ENCODE measurements at places on chromosomes 6 and 20. TPM values are rescaled to one million over a fixed set of nuclear protein-coding genes. Genes with fewer than 3 reads are reported as not detected.

The EPB41L1 gene
- total RNA-seq = 30.6 TPM

DNA sequence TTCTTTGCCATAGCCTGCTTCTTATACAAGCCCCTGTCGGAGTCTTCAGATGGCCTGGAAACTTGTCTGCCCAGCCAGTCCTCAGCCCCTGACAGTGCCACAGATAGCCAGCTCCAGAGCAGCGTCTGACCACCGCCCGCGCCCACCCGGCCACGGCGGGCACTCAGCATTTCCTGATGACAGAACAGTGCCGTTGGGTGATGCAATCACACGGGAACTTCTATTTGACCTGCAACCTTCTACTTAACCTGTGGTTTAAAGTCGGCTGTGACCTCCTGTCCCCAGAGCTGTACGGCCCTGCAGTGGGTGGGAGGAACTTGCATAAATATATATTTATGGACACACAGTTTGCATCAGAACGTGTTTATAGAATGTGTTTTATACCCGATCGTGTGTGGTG lies 29.5 kb downstream of the SLCO4A1 start:
- H3K27me3 ChIP-seq = peaks cover 2% of the 10 kb centered on the region
- H3K36me3 ChIP-seq = no peaks in the 10 kb centered on the region
- H3K4me3 ChIP-seq = no peak overlapping the region
- H3K27ac ChIP-seq = no peak overlapping the region

DNA sequence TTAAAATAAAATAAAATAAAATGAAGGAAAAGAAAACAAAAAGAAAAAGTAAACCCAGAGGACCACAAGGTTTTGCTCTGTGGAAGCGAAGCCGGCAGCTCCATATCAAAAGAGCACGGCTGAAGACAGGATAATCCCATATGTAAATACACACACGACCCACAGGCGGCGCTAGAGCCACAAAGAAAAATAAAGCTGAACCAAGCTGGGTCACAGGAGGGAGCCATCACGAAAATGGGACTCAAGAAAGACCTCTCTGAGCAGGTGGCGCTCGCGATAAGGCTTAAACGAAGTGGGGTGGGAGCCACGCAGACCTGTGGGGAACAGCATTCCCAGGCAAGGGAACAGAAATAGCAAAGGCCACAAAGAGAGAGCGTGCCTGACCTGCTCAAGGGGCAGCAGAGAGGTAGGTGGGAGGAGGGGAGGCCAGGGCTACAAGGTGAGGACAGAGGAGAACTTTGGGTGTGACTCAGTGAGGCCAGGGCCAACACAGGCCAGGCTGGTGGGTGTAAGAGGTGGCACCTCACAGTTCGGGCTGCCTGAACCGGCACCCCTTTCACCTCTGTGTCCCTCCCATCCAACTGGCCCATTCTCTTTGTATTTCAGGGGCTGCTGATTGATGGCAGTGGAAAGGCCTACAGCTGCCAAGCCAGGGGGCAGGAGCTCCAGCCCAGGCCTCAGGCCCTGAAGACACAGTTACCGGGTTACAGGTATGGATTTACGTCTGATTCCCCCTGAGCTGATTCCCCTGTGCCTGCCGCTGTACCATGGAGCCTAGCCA lies 26.0 kb downstream of the PTGIS start:
- H3K4me1 ChIP-seq = peaks cover 14% of the 10 kb centered on the region
- H3K27me3 ChIP-seq = no peaks in the 10 kb centered on the region
- H3K4me3 ChIP-seq = no peak overlapping the region
- peak; percentile 64 for DNase-seq

- H3K4me1 ChIP-seq = peaks cover 5% of the 10 kb centered on the region
- no peak for DNase-seq
- peak overlapping the region; percentile 62 for H3K27ac ChIP-seq
- peaks cover 4% of the 10 kb centered on the region for H3K36me3 ChIP-seq
Measured at GRCh38 chr6:56076033-56076432, 171.3 kb downstream of the COL21A1 start.

GRCh38 chr6:56746767-56747504 lies 104.2 kb upstream of the DST start:
- no peak overlapping the region for H3K4me3 ChIP-seq
- no peaks in the 10 kb centered on the region for H3K27me3 ChIP-seq
- H3K27ac ChIP-seq = no peak overlapping the region
- H3K36me3 ChIP-seq = no peaks in the 10 kb centered on the region
- DNase-seq = no peak

The CD40 gene
- total RNA-seq = 4.2 TPM

The TMEM74B gene
- total RNA-seq = 3.3 TPM

The MDC1 gene
- 107 TPM for total RNA-seq

DNA sequence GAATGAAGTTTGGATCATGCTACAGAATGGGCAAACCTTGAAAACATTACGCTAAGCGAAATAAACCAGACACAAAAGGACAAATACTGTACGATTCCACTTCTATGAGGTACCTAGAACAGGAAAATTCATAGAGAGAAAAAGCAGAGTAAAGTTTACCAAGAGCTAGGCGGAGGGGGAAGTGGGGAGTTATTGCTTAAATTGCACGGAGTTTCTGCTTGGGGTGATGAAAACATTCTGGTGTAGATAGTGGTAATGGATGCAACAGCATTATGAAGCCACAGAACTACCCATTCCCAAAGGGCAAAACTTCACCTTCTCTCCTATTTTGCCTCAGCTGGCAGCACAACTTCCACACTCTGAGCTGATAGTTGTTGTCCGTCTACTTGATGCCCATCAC lies 6.4 kb upstream of the PDYN start:
- DNase-seq = no peak
- H3K4me3 ChIP-seq = no peak overlapping the region
- H3K4me1 ChIP-seq = no peaks in the 10 kb centered on the region
- H3K27ac ChIP-seq = no peak overlapping the region
- no peaks in the 10 kb centered on the region for H3K36me3 ChIP-seq

DNA sequence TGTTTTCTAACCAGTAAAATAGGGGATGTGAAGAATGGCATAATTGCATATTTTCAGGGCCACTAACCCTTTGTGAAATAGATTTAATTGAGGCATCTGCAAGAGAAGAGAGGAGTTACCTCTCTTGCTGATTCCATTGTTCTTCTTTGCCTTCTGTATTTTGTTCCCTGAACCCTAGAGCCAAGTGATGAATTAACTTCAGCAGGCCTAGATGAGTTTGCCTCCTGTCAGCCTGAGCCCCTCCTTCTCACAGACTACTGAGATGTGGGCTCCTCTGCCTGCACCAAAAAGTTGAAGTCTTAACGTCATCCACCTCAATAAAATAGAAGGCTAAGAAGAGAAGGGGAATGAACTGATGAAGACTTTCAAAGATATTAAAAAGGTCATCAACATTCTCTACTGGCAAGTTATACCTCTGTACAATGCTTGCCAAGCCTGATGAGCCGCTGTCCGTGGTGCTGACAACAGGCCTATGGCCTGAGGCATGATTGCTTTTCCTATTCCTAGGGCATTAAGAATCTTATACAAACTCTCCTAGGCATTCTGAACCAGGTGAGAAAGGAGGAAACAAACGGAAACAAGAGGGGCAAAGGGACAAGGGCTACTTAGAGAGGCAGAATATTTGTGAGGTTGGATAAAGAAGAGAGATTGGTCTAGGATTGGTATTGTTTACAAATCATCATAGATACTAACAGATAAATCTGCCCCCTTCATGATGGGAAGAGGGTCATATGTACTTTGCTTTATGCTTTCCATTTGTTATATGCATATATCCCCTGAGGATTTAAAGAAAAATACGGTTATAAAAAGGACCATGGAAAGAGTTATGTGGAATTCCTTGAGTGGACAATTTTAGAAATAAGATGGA lies 46.8 kb downstream of the CD24 start:
- no peak overlapping the region for H3K4me3 ChIP-seq
- DNase-seq = peak; percentile 69
- no peaks in the 10 kb centered on the region for H3K36me3 ChIP-seq
- peaks cover 30% of the 10 kb centered on the region for H3K27me3 ChIP-seq

- no peak overlapping the region for H3K4me3 ChIP-seq
- H3K27me3 ChIP-seq = peaks cover 61% of the 10 kb centered on the region
- no peak overlapping the region for H3K27ac ChIP-seq
- no peak for DNase-seq
- H3K4me1 ChIP-seq = no peaks in the 10 kb centered on the region
Measured at GRCh38 chr20:1792274-1792673, 102.9 kb upstream of the SIRPA start.

DNA sequence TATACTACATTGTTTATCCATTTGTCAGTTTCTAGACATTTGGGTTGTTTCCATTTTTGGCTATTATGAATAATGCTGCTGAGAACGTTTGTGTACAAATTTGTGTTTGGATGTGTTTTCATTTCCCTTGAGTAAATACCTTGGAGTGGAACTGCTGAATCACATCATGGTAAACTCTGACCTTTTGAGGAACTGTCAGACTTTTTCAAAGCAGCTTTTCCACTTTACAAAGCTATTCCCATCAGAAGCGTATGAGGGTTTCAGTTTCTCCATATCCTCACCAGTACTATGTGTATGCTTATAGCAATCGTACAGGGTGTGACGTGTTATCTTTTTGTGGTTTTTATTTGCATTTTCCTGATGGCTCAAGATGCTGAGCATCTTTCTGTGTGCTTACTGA lies 103.7 kb downstream of the MYO6 start:
- H3K27ac ChIP-seq = no peak overlapping the region
- no peak overlapping the region for H3K4me3 ChIP-seq
- H3K27me3 ChIP-seq = no peaks in the 10 kb centered on the region
- no peaks in the 10 kb centered on the region for H3K4me1 ChIP-seq
- DNase-seq = no peak

- no peak overlapping the region for H3K4me3 ChIP-seq
- H3K27me3 ChIP-seq = no peaks in the 10 kb centered on the region
- no peak overlapping the region for H3K27ac ChIP-seq
- H3K36me3 ChIP-seq = no peaks in the 10 kb centered on the region
Measured at GRCh38 chr6:21536280-21536766, 57.2 kb upstream of the SOX4 start.

The ADGRB3 gene
- 5.1 TPM for total RNA-seq

GRCh38 chr6:97586344-97586743 lies 303.3 kb upstream of the MMS22L start:
- no peaks in the 10 kb centered on the region for H3K27me3 ChIP-seq
- H3K36me3 ChIP-seq = no peaks in the 10 kb centered on the region
- no peak overlapping the region for H3K27ac ChIP-seq
- no peak for DNase-seq
- no peak overlapping the region for H3K4me3 ChIP-seq

The EEF1A2 gene
- 4.6 TPM for total RNA-seq

DNA sequence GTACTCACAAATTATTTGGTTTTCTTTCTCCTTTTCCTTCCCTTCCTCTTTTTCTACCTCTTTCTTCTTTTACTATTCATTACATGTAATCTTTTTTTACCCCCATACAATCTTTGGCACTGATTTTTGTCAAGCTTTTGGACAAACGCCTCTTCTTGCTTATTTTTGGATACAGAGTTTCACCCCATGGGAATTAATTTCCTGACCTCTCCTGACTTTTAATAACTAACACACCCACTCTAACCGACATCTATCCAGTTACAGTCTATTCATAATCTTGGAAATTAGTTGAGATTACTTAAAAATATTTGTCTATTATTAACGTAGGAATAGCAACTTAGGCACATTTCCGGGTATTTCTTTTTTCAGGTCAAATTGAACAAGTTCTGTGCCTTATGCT lies 101.2 kb downstream of the HDGFL1 start:
- H3K36me3 ChIP-seq = peaks cover 2% of the 10 kb centered on the region
- H3K4me1 ChIP-seq = peaks cover 16% of the 10 kb centered on the region
- H3K27ac ChIP-seq = no peak overlapping the region

DNA sequence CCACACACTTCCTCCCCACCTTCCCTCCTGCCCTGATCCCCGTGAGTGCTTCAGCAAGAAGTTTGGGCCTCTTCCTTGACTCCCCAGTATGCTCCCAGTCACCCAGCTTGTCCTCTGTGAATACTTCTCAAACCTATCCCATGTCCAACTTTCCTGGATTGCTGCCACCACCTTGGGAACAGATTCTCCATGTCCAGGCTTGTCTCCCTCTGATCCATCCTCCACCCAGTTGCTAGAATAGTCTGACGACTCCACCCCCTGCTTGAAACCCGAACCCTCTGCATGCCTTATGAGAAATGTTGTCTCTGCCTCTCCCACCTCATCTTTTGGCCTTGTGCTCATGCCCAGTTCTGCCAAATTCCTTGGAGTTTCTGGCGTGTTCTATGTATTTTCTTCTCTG lies 108.0 kb downstream of the PPP1R14C start:
- H3K4me3 ChIP-seq = no peak overlapping the region
- no peaks in the 10 kb centered on the region for H3K27me3 ChIP-seq
- no peak for DNase-seq
- peak overlapping the region; percentile 8 for H3K27ac ChIP-seq

DNA sequence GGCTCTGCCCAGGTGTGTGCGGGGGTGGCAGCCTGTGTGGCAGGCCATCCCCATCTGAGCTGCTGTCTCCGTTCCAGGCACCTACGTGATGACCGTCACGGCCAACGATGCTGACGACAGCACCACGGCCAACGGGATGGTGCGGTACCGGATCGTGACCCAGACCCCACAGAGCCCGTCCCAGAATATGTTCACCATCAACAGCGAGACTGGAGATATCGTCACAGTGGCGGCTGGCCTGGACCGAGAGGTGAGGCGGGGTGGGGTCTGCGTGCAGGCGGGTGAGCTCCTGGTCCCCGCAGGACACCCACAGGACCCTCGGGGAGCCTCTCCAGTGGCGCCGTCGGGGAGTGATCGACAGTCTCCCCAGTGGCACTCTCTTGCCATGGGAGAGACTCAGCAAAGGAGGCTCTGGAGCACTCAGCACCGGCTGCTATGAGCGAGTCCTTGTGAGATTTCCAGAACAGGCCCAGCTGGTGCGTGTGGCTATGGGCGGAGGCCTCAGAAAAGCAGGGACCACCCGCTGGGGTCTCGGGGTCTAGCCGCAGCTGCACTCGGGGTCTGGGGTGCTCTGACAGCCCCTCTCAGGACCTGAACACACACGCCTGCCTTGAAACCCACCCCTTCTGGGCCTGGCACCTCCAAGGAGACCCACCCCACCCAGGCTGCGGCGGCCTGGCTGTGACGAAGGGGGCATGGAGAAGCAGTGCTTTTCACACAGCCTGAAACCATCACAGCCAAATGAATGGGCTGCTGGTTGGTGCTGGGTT lies 191.8 kb downstream of the TAF4 start:
- DNase-seq = no peak
- H3K27me3 ChIP-seq = no peaks in the 10 kb centered on the region
- no peaks in the 10 kb centered on the region for H3K4me1 ChIP-seq
- no peak overlapping the region for H3K27ac ChIP-seq

DNA sequence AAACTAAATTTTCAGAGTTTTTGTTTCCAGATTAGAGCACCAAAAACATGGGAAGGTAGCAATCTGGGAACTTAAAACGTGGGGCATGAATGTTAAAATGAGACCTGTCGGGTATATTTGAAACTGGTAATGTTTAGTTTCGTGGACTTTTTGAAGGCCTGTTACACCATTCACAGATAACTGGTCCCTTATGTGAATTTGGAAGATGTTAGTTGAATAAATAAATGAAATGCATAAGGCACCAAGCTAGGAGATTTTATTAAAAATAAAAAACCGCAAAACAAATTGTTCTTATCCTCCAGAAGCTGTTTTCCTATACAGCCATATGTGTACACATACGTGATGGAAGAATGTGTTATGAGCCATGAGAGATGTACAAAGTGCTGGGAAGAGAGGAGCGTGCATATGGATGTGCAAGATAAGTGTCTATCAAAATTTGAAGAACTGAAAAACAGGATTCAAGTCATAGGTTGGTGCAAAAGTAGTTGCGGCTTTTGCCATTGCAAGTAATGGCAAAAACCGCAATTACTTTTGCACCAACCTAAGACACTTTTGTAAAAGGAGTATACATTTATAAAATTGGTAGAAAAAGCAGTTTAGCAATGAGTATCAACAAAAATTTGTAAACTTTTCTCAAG lies 700 bp upstream of the MCUR1 start:
- H3K4me1 ChIP-seq = peaks cover 46% of the 10 kb centered on the region
- H3K4me3 ChIP-seq = peak overlapping the region; percentile 90
- H3K36me3 ChIP-seq = no peaks in the 10 kb centered on the region
- H3K27ac ChIP-seq = no peak overlapping the region

The GPRC6A gene
- not detected for total RNA-seq

All from neural crest cell (in vitro differentiated cells).